Stimulated activated effector memory CD8-positive, alpha-beta T cell treated with anti-CD3 and anti-CD28 coated beads, Interleukin-12 subunit alpha, Interleukin-12 subunit beta, amount 100 ng/mL, for 72 hours (primary cell): ENCODE measurements at places on chromosomes 12 and 14.

- DNase-seq, result no peak
These were observed 111.0 kb downstream of the MNAT1 start for GRCh38 chr14:60845523-60845922.

- no peak for DNase-seq
These were observed 2.9 kb downstream of the RILPL2 start for GRCh38 chr12:123433615-123434014.

DNA sequence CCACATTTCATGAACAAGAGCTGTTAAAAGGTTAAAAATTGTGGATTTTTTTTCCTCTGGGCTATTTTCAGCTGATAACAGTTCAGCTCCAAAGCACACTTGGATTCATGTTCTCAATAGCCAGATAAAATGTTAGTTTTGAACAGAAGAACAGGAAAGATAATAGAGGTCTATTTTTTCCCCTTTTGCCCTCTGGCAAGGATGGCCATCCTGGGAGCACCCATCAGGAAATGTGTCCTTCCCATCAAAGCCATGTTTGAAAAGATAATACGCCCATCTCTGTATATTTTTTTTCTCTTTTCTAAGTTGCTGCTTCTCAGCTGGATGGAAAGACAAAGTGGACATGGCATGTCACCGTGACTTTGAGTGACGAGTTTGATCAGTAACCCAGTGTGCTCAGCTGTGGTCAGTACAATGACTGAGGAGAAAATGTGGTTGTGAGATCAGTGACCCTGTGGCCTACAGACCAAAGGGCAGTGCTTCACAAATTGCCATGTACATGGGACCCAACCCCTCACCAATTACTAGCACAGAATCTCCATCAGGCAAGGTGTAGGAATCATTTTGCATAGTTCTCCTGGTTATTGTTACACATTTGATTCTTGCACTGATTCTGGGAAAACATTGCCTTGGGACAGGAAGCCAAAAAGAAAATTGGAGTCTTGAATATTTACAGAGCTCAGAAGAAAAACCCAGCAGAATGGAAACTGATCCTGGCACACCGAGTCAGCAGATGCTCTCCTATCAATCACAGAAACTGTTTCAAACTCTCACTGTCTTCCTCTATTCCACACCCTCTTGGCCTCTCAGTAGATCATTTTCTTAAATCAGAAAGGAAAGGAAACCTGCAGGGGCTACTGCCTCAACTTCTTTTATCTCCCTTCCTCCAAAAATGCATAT, 64.3 kb downstream of the ANO6 start:
- DNase-seq, result no peak

DNA sequence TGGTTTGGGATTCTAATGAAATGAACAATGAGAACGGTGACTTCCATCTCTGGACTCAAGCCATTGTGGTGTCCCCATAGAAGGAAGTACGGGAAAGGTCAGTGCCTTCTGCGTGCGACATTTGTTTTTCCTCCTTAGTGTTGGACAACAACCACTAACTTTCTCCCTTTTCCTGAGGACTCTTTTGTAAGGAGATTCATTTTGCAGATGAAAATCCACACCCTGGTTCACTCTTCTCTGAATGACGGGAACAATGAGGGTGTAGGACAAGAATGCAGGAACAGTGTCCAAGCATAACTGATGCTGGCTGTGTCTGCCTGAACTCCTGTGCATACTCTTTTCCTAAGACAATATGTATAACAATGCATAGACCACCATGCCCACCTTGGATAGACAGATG, 176.4 kb downstream of the STXBP6 start:
- no peak for DNase-seq

DNA sequence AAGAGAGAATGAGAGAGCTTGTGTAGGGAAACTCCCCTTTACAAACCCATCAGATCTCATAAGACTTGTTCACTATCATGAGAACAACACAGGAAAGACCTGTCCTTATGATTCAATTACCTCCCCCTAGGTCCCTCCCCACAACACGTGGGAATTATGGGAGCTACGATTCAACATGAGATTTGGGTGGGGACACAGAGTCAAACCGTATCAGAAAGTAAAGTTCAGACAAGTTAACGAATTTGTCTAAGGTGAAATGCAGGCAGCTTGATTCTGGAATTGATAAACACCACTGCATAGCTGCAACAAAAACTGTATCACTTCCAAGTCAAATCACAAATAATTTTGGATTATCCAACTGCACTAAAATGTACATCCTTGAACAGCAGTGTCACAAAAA, 47.4 kb downstream of the FOXN3 start:
- no peak for DNase-seq

GRCh38 chr12:13182881-13183280, 13.6 kb upstream of the EMP1 start:
- no peak for DNase-seq

DNA sequence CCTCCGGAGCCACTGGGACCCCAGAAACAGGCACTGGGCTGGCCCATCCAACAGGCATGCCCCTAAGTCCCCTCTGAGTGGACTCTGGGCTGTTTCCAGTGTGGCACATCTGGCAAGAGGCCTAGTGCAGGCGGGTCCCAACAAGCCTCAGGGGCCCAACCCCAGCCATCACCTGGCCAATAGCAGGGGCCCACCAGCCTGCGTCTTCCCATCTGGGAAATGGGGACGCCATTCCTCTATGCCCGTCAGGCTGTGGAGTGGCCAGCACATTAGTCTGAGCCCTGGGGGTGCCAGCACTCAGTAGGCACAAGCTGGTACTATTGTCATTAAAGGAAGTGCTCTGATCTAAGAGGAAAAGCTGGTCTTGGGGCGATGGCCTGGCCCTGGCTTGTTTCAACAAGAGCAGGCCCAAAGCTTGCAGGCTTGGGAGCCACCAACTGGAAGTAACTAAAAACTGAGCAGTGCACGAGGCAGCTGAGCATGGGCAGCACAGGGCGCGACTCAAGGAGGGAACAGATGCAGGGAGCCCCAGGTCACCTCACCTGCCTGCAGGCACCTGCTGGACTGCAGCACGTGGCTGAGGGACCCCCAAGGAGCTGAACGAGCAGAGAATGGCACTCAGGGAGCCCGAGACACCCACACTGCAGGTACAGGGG, 8.4 kb downstream of the DEGS2 start:
- no peak for DNase-seq

DNA sequence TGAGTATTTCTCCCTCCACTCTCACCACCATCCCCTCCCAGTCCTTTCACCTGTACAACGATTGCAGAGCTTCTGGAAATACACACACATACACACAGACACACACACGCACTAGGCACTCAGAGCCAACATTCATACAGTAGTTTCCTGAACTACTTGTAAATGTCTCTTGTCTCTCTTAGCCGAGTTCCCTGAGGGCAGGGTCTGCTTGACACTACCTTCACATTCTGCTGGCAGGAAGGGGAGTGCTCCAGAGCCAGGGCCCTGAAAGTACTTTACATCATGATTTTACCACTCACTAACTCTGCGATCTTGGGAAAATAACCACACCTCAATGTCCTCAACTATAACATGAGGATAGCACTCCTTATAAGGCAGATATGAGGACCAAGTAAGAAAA, 82.7 kb downstream of the GAS2L3 start:
- no peak for DNase-seq

DNA sequence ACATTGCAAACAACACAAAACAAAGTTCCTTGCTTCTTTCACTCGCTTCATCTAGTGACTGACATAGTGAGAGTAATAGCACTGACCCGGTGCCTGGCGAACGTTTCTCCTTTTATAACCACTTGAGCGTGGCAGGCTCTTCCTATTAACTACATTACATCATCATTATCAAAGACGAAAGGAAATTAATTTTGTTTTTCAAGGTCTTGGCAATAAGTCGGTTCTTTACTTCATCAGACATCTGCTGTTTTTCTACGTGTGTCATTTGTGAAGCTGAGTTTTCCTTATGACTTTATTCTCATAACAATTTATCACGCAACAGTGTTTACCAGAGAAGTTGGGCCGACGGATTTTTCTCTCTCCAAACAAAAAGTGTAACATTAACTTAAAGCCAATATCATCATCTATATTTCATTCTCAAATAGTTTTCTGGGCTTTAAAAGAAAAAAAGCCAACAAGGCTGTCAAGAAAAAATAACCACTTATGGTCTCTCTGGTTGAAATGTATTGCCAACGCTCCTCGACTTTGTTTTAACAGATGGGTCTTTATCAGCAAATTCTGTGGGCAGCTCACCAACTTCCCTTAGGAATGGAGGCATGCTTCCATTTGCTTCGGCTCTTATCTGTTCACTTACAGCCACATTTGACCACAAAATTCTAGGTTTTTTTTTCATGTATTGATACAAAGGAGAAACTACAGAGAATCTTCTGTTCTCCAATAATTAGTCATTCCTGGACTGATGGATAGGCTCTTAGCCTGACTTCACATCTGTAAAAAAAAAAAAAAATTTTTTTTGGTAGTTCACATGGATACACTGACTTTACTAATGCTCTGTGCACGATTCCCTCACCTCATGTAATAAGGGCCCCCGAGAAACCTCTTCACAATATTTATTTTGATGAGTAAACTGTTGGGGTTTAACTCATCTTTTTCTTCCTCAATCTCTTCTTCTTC, 97.1 kb upstream of the CDKN3 start:
- DNase-seq, result no peak

DNA sequence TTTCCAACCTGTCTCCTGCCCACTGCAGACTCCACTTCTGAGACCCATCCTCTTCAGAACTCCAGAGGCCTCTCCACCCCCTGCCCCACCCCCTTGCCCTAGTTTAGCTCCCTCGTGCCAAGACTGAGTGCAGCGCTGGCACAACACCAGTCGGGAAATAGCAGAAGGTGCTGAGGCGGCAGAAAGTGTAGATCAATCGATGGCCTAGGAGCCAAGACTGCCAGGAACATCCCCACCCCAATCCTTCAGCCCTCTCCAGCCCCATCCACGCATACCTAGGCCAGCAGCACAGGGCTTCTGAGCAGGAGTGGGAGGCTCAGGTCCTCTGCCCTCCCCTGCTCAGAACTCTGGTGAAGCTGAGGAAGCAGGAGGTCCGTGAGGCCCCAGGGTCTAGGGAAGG, 1.1 kb downstream of the CPNE6 start:
- no peak for DNase-seq

DNA sequence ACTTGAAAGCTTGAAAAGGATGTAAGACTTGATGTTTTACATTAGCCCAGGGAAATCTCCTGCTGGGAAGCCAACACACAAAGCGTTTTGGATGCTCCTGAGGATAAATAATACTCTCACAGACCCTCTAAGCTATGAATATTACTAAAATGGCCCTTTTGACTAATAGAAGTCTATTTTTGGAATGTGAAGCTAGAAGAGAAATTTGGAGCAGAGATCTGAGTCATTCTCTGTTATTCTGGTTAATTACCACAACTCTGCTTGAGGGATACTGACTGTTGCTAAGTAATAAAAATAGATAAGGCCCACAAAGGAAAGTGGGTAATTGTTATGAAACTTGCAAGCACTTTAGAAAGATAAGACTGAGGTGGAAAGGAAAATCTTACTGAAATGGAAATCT, 346.2 kb upstream of the STXBP6 start:
- DNase-seq, result no peak

- DNase-seq, result no peak
These were observed 625 bp downstream of the ANGEL1 start for GRCh38 chr14:76812093-76812421.

DNA sequence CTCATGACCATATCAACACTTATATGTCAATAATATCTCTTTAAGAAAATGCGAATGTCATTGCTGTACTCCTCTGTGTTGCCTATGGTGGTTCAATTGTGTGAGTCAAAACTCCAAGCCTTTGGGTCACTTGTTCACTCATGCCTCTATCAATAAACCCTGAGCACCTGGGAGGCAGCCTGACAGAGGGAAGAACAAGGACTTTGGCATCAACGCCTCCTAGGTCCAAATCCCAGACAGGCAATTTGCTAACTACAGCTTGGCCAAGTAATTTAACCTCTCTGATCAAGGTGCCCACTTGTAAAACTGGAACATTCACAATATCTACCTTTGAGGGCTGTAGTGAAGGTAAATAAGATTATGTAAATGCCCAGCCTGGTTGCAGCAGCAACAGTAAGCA, 137.8 kb downstream of the SAMD4A start:
- DNase-seq, result no peak
